ENCODE measurements at places on chromosomes 1 and 21.

DNA sequence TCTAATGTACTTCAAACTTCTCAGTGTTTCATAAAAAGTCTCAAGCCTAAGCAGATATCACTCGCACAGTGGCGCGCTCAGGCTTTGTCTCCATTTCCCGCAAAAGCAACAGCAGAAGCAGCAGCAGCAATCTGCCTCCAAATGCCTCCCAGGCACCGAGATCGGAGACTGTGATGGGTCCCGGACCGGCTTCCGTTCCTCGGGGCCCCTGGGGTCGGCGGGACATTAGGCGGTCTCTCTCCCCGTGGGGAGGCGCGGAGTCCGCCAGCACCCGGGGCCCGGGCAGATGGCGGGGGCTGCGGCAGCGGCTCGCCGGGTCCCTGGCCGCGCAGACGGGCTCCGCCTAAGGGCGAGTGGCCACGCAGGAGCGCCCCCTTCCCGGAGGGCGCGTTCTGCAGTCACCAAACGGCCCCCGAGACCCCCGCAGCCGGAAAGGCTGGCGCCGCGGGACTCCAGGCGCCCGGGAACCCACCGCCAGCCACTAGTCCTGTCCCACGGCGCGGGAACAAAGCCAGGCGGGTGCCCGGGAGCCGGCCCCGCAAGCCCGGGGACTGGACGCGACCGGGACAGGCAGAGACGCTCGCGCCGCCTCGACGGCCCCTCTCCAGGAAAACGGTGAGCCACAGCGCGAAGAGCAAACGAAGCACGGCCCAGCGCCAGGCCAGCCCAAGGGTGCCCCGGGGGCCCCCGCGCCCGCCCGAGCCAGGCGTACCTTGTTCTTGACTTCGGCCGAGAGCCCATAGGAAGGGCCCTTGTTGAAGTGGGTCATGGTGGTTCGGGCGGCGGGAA is 590 bp downstream of the CNN3 start:
- H3K36me3 ChIP-seq = no peaks in the 10 kb centered on the region
- no peaks in the 10 kb centered on the region for H3K27me3 ChIP-seq
- H3K27ac ChIP-seq = no peak overlapping the region
- H3K4me1 ChIP-seq = peaks cover 5% of the 10 kb centered on the region
- peak overlapping the region; percentile 77 for H3K4me3 ChIP-seq

GRCh38 chr1:166032572-166033371 is 134.0 kb downstream of the FAM78B start:
- no peak overlapping the region for H3K4me3 ChIP-seq
- H3K27ac ChIP-seq = no peak overlapping the region
- no peak for DNase-seq
- no peaks in the 10 kb centered on the region for H3K36me3 ChIP-seq
- no peaks in the 10 kb centered on the region for H3K27me3 ChIP-seq

DNA sequence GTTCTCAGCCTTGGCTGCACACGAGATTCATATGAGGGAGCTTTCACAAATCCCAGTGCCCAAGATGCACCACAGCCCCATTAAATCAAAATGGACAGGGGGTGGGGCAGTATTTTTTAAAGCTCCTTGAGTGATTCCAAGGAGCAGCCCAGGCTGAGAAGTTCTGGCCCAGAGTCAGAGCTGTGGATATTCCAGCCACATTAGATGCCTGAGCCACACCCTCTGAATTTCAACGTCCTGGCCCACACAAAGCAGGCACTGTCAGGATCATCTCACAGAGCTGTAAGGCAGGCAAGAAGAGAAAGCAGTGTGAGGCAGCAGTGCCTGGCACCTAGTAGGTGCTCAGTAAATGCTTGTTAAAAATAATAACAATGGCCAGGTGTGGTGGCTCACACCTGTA is 37.4 kb downstream of the PAX7 start:
- no peak overlapping the region for H3K27ac ChIP-seq
- DNase-seq = no peak
- no peak overlapping the region for H3K4me3 ChIP-seq
- no peaks in the 10 kb centered on the region for H3K36me3 ChIP-seq
- H3K4me1 ChIP-seq = no peaks in the 10 kb centered on the region

- peaks cover 2% of the 10 kb centered on the region for H3K4me1 ChIP-seq
- H3K36me3 ChIP-seq = no peaks in the 10 kb centered on the region
- no peaks in the 10 kb centered on the region for H3K27me3 ChIP-seq
- no peak overlapping the region for H3K27ac ChIP-seq
These were observed 11.5 kb downstream of the ATP1A4 start for GRCh38 chr1:160162931-160163330.

DNA sequence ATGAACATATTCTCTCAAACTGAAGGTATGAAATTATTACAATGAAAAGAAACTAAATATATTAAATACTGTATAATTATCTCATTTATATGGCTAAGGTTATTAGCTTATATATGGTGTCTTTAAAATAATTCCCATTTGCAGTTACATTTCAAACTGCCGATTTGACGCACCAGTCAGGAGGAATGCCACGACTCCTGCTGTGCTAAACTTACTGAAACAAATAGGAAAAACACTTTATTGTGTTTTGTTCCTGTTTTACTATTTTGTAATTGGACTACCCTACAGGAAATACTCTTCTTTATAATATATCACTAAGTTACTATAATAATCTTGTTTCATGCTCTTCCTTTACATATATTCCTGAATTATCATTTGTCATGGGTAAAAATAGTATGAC is 117.8 kb downstream of the DPYD start:
- no peak for DNase-seq
- H3K36me3 ChIP-seq = no peaks in the 10 kb centered on the region
- no peak overlapping the region for H3K27ac ChIP-seq
- no peaks in the 10 kb centered on the region for H3K4me1 ChIP-seq

DNA sequence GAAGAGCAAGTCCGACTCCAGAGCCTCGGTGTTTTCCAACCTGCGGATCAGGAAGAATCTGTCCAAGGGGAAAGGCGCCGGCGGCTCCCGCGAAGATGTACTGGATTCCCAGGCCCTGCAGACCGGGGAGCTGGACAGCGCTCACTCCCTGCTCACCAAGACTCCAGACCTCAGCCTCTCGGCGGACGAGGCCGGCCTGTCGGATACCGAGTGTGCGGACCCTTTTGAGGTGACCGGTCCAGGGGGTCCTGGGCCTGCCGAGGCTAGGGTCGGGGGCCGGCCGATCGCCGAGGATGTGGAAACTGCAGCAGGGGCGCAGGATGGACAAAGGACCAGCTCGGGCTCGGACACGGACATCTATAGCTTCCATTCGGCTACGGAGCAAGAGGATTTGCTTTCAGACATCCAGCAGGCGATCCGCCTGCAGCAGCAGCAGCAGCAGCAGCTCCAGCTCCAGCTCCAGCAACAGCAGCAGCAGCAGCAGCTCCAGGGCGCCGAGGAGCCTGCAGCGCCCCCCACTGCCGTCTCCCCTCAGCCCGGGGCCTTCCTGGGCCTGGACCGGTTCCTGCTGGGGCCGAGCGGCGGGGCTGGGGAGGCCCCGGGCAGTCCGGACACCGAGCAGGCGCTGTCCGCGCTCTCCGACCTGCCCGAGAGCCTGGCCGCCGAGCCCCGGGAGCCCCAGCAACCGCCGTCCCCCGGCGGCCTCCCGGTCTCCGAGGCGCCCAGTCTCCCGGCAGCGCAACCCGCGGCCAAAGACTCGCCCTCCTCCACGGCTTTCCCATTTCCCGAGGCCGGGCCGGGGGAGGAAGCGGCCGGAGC is 827 bp downstream of the FMN2 start:
- H3K4me3 ChIP-seq = peak overlapping the region; percentile 44
- H3K36me3 ChIP-seq = no peaks in the 10 kb centered on the region

- H3K27ac ChIP-seq = no peak overlapping the region
- H3K4me1 ChIP-seq = no peaks in the 10 kb centered on the region
- H3K27me3 ChIP-seq = no peaks in the 10 kb centered on the region
- no peak overlapping the region for H3K4me3 ChIP-seq
- no peaks in the 10 kb centered on the region for H3K36me3 ChIP-seq
These were observed 64.2 kb upstream of the LYPLAL1 start for GRCh38 chr1:219109424-219110018.

DNA sequence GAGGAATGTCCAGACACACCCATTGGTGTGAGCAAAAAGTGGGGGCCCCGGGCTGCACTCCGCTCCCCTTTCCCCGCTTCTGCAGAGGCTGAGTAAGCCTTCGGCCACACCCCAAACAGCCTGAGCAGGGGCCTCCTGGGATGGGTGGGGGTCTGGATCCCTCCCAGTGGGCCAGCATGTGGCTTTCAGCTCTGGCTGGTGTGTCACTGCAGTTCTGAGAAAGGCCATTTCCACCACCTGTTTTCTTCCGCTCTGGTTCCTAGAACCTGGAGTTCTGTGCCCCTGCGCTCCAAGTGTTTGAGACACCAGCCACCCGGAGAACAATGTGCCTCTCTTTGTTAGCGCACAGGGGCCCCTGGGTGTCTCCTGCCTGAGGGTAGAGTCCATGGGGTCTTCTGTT is 30.9 kb downstream of the SLC37A1 start:
- no peaks in the 10 kb centered on the region for H3K4me1 ChIP-seq
- DNase-seq = no peak
- no peaks in the 10 kb centered on the region for H3K27me3 ChIP-seq

DNA sequence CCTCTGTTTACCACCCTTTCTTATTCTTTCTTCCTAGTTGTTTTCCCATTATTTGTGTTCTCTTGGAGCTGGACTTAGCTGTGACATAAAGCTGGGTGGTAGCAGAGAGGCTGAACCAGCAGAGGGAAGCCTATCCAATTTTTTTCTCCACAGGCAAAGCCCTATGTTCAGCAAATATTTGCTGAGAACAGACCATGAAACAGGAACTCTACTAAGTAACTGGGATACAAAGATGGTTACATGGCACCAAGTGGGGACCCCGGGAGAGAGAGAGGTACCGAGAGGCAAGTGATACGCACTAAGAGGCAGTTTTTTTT is 6.6 kb downstream of the CFAP141 start:
- no peaks in the 10 kb centered on the region for H3K27me3 ChIP-seq
- no peak overlapping the region for H3K4me3 ChIP-seq
- no peak overlapping the region for H3K27ac ChIP-seq
- no peaks in the 10 kb centered on the region for H3K36me3 ChIP-seq
- no peak for DNase-seq
- no peaks in the 10 kb centered on the region for H3K4me1 ChIP-seq

DNA sequence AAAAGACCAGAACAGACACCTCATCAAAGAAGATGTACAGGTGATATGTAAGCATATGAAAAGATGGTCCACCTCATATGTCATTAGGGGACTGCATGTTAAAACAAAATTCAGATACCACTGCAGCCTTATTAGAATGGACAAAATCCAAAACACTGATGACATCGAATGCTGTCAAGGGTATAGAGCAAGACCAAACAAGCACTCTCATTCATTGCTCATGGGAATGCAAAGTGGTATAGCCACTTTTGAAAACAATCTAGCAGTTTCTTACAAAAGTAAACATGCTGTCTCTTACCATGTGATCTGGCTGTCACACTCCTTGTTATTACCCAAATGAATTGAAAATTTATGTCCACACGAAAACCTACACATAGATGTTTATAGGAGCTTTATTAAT is 426.6 kb upstream of the ESRRG start:
- no peak overlapping the region for H3K27ac ChIP-seq
- H3K4me3 ChIP-seq = no peak overlapping the region
- no peaks in the 10 kb centered on the region for H3K27me3 ChIP-seq
- no peak for DNase-seq

DNA sequence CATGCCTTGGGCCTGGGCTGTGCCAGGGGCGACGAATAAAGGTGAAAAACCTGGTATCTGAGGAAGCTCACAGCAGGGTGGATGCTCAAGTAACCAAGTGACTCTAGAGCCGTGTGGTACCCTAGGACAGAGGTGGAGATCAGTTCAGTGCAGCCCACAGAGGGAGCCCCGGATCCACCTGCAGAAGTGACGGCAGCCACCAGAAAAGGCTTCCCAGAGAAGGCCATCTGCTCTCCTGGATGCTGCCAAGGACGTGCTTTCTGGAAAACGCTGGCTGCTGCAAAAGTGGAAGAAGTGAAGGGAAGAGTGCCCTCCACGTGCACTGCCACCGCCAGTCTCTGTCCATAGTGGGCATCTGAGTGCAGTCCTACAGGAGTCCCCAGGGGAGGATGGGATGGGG is 27.7 kb downstream of the TMCO4 start:
- H3K36me3 ChIP-seq = no peaks in the 10 kb centered on the region
- DNase-seq = no peak
- 0 out of 2 replicates have a peak, but pooled peaks cover 2% of the 10 kb centered on the region for H3K4me1 ChIP-seq
- no peak overlapping the region for H3K27ac ChIP-seq
- no peak overlapping the region for H3K4me3 ChIP-seq
- H3K27me3 ChIP-seq = no peaks in the 10 kb centered on the region

DNA sequence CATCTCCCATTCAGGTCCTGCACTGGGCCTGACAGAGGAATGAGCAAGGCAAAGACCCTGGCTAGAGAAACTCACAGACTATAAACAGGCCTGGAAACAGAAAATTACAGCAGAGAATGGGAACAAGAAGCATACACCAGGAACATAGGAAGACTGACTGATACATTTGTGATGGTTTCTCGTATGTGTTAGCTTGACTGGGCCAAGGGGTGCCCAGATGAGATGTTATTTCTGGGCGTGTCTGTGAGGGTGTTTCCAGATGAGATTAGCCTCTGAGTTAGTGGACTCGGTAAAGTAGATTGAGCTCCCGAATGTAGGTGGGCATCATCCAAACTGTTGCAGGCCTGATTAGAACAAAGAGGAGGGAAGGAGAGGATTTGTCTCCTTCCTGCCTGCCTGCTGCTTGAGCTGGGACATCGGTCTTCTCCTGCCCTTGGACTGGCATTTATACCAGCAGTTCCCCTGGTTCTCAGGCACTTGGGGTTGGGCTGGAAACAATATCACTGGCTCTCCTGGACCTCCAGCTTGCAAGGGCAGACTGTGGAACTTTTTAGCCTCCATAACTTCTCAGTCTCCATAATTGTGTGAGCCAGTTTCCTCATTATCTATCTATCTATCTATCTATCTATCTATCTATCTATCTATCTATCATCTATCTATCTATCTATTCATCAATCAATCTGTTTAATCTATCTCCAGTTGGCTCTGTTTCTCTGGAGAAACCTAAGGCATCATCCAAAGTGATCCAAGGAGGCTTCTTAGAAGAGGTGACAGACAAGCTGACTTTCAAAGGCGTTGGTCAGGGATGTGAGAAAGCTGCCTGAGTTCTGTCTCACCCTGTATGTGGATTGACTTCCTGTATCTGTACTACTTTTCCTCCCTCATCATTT is 9.7 kb upstream of the FOXO6 start:
- H3K4me3 ChIP-seq = no peak overlapping the region
- no peak for DNase-seq
- H3K27ac ChIP-seq = no peak overlapping the region
- no peaks in the 10 kb centered on the region for H3K4me1 ChIP-seq
- H3K27me3 ChIP-seq = no peaks in the 10 kb centered on the region

DNA sequence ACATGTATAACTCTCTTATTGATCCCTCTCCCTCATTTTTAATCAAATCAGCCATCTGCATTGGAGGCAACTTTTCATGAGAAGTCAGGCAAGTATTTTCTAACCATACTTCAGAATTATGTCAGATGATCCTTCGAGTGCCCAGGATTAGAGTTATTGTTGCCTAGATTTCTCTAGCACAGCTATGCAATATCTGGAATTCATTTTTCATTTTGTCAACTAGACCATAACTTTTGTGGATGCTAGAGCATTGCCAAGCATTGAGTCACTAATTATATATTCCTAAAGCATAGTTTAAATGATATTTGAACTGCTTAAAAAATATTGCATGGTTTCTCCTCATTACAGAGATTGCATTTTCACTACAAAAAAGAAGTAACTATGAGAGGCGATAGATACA is 21.2 kb downstream of the HFM1 start:
- H3K36me3 ChIP-seq = no peaks in the 10 kb centered on the region
- no peaks in the 10 kb centered on the region for H3K27me3 ChIP-seq
- H3K4me3 ChIP-seq = no peak overlapping the region
- no peak overlapping the region for H3K27ac ChIP-seq
- no peak for DNase-seq

Measured in iPS DF 6.9 (cell line).